ENCODE measurements at places on chromosomes 3 and 15. TPM values are rescaled to one million over a fixed set of nuclear protein-coding genes. Genes with fewer than 3 reads are reported as not detected.

Gene BCHE
- 0.98 TPM for total RNA-seq

DNA sequence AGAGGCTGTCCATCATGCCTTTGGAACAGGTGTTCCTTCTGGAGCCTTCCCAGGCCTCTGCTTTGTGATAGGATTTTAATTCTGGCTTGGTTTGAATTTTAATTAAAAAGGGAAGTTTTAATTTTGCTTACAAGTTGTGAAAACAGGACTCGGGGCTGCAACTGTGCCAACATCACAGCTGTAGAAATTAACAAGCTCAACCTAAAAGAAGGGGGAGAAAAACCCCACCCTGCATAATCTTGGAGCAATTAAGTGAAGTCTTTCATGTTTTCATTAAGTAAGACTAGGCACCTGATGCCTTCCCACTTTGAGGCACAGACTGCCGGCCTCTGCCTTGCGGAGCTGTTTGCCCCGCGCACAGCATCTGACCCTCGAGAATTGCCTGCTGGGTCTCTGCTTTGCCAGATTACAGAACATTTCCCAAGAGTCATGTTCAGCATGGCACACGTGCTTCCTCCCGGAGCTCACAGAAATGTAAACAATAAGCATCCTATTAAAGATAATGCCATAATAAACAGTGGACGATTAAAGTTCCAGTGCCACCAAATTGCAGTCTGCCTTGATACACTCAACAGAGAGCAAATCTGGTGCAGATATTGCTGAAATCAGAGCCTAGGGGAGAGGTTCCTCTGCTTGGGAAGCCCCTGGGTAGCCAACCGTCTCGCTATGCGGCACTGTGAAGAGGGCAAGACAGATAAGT is 364.2 kb downstream of the LRTM1 start:
- H3K27ac ChIP-seq = no peak overlapping the region
- H3K27me3 ChIP-seq = no peaks in the 10 kb centered on the region
- H3K4me3 ChIP-seq = no peak overlapping the region
- H3K36me3 ChIP-seq = no peaks in the 10 kb centered on the region
- no peak for DNase-seq

DNA sequence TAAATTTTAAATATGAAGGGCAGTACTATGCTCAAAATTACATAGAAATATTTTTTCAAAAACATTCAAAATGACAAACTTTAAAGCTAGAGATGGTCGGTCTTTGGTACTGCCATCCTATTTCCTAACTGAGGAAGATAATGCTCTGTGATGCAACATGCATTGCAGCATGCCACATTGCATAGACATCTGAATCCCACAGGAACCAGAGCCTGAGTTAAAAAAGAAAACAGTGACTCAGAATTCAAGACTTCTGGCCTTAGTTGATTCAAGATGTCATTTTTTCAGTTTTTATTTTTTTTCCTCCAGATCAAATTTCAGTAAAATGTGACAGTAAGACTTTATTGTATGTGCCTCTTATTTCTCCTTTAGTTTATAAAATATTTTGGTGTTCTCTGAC is 33.1 kb downstream of the TP63 start:
- H3K36me3 ChIP-seq = no peaks in the 10 kb centered on the region
- no peaks in the 10 kb centered on the region for H3K4me1 ChIP-seq
- no peaks in the 10 kb centered on the region for H3K27me3 ChIP-seq
- peak; percentile 41 for DNase-seq
- H3K4me3 ChIP-seq = no peak overlapping the region

GRCh38 chr3:179322286-179323196 is at the start of gene ZNF639:
TSS of gene ZNF639 (plus strand) at chr3:179323031. CDS start at chr3:179328294, 5,263 bp downstream.
- peak; percentile 37 for DNase-seq
- no peaks in the 10 kb centered on the region for H3K27me3 ChIP-seq
- peak within 1 kb of the TSS; percentile 67 for H3K4me3 ChIP-seq
- peaks cover 8% of the 10 kb centered on the region for H3K4me1 ChIP-seq

Gene TLR9
- not detected for total RNA-seq

DNA sequence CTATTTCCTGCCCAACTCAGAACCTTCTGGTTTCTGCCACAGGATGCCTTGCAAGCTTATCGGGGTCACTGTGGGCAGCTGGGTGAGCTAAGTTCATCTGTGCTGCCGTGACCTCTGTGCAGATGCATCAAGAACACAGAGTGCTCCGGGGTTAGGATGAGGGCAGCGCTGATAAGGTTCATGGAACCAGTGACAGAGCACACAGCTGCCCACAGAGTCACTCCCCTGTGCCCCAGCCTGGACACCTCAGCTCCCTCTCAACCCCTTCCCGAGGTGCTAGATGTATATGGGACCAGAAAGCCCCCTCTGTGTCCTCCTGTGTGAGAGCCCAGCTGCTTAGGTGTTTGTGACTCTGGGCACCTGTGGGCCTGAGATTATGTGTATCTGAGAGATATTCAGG is 15.8 kb upstream of the ALAS1 start:
- no peaks in the 10 kb centered on the region for H3K27me3 ChIP-seq
- H3K4me3 ChIP-seq = no peak overlapping the region
- H3K36me3 ChIP-seq = no peaks in the 10 kb centered on the region
- DNase-seq = no peak
- no peak overlapping the region for H3K27ac ChIP-seq

Gene SEC22C
- 94.8 TPM for total RNA-seq

Gene LCMT2
- 4.0 TPM for total RNA-seq

Measured in tibial nerve (tissue), 4 donors.